Small intestine (tissue), 16 donors: ENCODE measurements at places on chromosomes 1 and 21.

- DNase-seq: no peak
These were observed 70.0 kb upstream of the B3GALT5 start for GRCh38 chr21:39542736-39543135.

GRCh38 chr21:38439957-38440356 lies 58.3 kb downstream of the ERG start:
- no peak for DNase-seq

DNA sequence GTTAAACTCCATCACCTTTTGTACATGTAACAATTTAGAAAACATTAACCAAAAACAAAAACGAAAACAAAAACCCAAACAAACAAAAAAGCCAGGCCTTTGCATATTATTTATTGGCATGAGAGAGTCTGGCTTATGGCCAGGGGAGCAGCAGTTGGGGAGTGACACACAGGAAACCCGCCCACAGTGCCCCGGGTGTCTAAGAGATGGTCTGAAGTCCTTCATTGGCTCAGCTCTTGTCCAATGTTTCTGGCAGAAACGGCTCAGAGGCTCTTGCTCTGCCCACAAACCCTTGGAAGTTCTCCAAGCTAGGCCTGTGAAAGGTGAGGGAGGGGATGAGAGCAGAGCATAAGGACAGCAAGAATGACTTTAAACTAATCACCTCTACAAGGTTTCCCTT lies 131.5 kb downstream of the CNIH3 start:
- DNase-seq: no peak

GRCh38 chr1:247906504-247907047 lies 11.2 kb downstream of the OR2W3 start:
- DNase-seq: no peak

DNA sequence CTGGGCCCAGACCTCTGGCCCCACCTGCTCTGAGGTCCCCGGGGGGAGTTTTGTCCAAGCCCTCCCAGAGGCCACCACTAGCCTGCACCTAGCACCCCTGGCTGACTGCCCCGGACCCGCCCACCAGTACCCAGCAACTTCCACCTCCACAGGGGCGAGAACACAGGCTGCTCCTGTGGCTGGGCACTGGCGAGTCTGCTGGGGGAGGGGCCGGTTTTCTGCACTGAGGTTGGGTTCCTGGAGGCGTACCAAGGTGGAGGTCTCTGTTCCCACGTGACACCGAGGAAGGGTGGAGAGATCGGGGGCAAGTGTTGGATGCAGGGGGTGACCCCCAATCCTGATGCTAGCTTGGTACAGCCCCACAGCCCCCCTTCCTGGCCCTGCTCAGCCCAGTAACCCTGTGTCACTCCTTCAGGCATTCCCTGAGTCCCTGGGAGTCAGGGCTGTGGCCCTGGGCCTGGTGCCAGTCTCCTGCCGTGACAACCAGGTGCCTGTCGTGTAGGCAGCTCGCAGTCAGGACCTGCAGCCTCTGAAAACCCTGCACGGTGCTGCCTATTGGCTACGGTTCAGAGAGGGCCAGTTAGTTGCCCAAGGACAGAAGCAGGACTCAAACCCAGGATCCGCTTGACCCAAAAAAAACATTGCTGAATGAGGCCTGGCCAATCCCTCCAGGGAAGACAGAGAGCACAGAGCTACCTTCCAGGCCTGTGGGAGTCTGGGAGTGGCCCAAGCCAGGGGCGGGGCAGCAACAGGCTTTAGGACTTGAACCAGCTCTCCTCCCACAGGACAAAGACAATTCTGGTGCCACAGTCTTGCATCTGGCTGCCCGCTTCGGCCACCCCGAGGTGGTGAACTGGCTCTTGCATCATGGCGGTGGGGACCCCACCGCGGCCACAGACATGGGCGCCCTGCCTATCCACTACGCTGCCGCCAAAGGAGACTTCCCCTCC lies 3.1 kb downstream of the ESPN start:
- peak; percentile 60 for DNase-seq

GRCh38 chr1:113416496-113416895 lies 26.2 kb downstream of the MAGI3 start:
- DNase-seq: no peak

GRCh38 chr1:51072043-51072439 lies 30.0 kb upstream of the C1orf185 start:
- DNase-seq: peak; percentile 68

DNA sequence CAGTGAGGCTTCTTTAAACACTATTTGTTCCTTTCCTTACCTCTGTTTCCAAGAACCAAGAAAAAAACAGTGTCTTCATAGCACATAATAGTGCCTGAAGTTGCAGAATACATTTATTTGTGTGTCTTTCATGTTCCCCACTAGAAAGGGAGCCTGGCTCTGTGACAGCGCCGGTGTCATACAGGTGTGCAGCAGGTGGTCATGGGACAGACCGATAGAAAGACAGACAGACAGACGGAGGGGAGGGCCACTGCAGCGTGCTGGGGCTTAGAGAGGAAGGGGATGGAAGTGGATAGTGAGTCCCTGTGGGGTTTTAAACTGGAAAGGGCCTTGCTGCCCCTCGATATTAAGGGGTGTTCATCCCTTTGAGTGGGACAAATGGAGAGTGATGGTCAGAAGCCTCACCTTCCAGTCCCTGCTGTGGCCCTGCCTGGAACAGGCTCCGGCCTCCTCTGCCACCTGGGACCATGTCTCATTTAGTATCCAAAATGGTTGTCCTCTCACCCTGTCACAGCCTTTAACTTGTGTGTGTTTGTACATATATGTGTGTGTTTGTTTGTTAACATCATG lies 152.9 kb downstream of the PGBD5 start:
- DNase-seq: no peak

GRCh38 chr1:232274999-232275710 lies 354.8 kb downstream of the SIPA1L2 start:
- peak; percentile 58 for DNase-seq

- no peak for DNase-seq
These were observed 26.2 kb downstream of the ZMYND12 start for GRCh38 chr1:42429603-42430002.

GRCh38 chr1:15702722-15703550 lies 18.8 kb downstream of the PLEKHM2 start:
- peak; percentile 73 for DNase-seq

DNA sequence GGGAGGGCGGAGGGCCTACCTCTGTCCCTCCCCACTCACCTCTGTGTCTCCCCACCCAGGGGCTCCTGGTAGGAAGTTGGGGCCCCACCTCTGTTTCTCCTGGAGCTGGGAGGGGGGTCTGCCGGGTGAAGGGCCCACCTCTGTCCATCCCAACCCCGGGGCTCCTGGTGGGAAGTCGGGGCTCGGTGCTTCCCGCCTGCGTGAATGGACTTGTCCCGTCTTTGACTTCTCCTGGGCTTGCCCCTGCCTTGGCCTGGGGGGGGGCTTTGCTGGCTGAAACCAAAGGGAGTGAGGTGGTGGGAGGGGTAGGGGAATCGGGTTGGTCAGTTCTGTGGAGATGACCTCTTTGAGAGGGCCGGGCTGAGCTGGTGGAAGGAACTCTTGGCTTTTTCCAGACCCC lies 5.8 kb downstream of the AGRN start:
- DNase-seq: no peak

- DNase-seq: no peak
These were observed 244.8 kb upstream of the VAMP3 start for GRCh38 chr1:7526196-7526866.
